Activated naive CD4-positive, alpha-beta T cell treated with anti-CD3 and anti-CD28 coated beads for 36 hours (primary cell): ENCODE measurements at places on chromosomes 16 and 17. TPM values are rescaled to one million over a fixed set of nuclear protein-coding genes. Genes with fewer than 3 reads are reported as not detected.

Gene HID1
- 1.6 TPM for total RNA-seq

Gene KRTAP4-9
- total RNA-seq, result not detected

Gene CMTM2
- not detected for total RNA-seq

Gene CD300LB
- not detected for total RNA-seq

Gene ABI3
- 18.7 TPM for total RNA-seq

DNA sequence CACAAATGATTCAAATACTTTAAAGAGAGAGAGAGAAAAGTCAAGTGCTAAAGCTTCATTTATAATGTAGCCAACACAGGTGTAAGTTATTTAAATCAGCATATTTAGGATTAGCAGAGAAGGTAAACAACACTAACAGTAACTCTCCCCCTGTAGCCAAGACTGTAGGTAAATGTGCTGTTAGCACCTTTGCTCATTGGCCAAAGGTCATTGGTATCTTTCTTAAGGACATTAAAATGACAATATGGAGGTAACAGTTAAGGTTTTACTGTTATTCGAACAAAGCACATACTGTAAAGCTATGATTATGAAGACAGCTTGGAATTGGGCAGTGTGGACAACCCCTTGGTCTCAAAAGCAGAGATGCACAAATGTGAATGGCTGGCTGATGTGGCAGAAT is 28.7 kb downstream of the LITAFD start:
- DNase-seq, result no peak

DNA sequence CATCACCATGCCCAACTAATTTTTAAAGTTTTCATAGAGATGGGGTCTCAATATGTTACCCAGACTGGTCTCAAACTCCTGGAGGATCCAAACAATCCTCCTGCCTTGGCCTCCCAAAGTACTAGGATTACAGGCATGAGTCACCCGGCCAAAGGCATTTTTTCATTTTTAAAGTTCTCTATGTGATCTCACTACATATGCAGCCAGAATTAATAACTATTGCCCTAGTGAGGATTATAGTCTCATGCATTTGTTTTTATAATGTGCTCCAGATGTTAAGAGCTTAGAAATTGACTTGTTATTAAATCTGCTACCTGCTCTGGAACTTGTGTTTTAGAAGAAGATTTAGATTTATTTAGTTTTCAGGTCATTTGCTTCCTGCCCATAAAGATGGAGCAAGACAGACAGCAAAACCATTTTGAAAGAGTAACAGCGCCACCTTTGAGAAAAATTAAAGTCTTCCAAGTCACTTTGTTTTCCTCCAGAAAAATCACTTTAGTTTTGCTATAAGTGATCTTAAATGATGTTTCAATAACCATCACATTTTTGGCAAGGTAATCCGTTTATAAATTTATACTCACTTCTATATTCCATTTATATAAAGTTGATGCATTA is 79.5 kb downstream of the CA4 start:
- no peak for DNase-seq

DNA sequence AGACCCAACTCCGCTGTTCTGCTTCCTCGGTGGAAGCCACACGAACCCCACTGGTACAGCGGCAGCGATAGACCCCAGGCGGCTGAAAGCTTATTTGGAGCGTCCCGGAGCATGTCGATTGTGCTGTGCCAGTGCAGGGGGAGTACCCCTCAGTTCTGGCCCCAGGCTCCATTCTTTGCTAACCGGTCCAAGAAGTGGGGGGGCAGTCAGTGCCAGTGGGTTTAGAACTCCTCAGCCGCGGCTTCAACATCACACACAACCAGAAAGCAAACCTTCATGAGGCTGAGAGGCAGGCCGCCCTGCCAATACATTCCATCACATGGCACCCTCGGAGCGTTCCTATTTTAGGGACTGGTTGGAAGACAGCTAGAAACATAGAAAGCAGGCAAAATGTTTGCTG is 1.7 kb upstream of the MNT start:
- DNase-seq, result no peak

- no peak for DNase-seq
These were observed 10.7 kb upstream of the LCAT start for GRCh38 chr16:67954421-67955196.

DNA sequence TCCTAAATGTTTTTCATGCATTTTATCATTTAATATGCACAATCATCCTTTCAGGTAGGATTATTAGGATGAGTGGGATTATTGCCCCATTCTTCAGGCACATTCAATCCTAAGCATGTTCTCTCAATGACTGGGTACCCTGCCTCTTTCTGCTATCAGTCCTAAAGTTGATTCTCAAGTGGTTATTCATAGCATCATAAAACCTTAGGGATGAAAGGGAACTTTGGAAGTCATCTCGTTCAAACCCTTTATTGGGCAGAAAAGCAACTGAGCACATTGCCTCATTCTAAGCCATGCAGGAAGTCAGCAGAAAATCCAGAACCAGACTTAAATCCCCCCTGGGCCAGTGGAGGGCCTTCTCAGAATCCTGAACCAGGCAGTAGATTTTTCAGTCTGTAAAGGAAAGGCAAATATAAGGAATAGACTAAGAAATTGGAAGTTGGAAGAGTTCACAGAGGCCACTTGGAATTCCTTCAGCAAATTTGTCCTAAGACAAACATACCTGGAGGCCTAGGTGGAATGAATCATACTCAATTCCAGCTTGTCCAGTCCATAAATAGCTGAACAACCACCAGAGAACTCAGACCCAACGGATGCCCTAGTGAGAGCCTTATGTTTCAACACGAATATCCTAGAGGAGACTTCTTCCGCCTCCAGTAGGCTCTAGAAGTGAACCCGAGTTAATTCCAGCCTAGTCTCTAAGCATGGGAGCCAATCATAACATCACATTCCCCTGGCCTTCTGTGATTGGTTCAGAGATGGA is 62.7 kb downstream of the IRX6 start:
- DNase-seq, result no peak

- no peak for DNase-seq
These were observed 133.2 kb upstream of the CHMP6 start for GRCh38 chr17:80858301-80859001.

- DNase-seq, result no peak
These were observed 2.1 kb upstream of the ITGB3 start for GRCh38 chr17:47251421-47251940.

GRCh38 chr17:19464031-19465026 is 53.3 kb downstream of the RNF112 start:
- DNase-seq, result no peak

DNA sequence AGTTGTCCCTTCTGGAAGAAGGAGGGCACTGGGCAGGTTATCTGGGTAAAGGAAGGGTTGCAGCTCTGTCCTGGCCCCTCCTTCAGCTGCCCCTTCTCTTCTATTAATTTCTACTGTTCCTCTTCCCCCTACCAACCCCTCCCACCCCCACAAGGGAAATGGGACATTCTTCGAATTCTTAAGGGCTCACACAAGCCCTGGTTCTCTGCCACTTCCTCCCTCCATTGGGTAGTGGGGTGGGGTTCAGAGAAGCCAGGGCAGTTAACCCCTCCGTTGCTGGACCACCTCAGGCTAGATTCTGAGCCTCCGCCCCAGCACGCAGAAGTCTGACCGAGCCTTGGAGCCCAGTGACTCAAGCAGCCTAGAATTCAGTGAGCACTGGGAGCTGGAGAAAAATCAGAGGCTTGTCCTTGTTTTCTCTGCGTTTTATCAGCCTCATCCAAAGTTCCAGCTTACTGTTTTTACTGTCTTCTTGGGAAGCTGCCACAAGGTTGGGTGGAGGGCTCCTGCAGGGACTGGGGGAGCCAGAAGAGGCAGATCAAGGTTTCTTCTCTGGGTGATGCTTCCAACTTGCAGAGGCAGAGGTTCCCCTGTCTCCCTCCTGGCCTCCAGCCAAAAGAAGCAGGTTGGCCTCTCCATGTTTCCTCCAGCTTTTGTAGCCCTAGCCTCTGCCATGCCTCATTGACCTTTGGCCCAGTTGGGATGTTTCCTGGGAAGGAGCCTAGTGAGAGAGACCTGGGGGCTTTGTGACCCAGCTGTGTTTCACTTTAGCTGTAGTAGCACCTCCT is 10.2 kb downstream of the LASP1 start:
- peak; percentile 17 for DNase-seq
